ENCODE measurements at places on chromosomes 11 and 22.

DNA sequence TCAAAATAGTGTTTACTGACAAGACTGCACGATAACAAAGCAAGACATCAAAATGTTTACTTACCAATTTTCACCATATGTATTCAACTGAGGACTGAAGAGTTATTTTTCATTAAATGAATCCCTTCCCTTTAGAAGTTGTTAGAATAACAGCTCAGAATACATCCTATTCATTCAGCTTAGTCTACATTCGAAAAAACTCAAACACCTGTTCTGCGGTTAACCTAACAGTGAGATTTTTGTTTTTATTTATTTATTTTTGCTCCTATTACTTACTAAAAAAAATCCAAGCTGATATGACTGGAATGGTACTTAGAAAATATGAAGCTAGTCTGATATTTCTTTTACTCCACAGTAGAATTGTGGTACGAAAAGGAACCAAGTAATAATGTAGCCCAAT lies 10.0 kb downstream of the KCNA4 start:
- no peak for DNase-seq

- no peak for DNase-seq
Measured at GRCh38 chr11:85787809-85788760, 22.9 kb downstream of the SYTL2 start.

DNA sequence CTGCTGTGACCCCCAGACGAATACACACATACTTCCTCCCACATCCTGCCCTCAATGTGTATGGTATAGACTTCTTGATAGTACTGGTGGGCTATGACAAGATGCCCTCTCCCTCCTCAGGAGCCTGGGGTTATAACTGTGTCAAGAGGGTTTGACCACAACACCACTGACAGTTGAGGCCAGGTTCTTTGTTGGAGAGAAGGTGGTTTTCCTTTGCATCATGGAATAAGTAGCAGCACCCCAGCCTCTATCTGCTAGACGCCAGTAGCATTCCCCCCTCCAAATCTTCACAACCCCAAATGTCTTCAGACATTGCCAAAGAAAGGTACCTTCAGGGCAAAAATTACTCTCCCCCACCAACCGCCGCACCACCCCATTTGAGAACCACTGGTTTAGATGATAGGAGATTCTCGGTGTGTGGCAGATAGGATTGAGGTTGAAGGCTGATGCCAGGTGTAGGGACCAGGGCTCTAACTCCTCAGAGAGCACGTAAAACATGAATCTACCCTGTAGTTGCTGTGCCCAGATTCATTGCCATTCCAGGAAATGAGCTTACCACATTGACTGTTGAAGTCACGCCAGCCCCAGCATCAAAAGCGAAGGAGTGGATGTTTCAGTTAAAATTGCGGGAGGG lies 5.5 kb upstream of the MYO18B start:
- DNase-seq, result no peak

DNA sequence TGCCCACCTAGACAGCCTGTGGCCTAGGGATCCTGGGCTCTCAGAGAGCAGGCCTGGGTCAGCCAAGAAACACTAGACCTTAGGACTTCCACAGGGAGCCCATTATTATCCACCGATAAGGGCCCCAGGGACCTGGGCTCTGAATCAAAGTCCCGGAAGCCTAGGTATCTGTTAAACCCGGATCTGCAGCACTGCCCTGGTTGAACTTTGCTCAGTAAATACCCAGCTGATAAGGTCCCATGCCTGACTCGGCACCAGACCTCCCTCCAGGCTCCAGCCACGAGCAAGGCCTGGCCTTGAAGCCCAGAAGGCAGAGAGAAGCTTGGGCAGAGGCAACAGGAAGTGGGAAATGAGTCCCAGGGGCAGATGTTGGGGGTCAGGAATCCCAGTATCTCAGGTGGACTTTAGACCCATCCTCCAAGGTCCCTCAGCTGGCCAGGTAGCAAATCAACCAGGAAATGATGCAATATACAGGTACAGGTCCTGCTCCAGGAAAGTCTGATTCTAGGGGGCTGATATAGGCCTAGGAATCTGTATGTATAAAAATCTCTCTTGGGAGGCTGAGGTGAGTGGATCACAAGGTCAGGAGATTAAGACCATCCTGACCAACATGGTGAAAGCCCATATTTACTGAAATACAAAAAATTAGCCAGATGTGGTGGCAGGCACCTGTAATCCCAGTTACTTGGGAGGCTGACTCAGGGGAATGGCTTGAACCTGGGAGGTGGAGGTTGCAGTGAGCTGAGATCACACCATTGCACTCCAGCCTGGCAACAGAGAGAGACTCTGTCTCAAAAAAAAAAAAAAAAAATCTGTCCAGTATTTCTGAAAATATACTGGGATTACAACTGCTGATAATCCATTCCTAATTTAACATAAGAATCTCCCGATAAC lies 18.7 kb downstream of the POU2AF1 start:
- DNase-seq, result no peak

GRCh38 chr11:132632641-132633124 lies 899.6 kb downstream of the OPCML start:
- no peak for DNase-seq

DNA sequence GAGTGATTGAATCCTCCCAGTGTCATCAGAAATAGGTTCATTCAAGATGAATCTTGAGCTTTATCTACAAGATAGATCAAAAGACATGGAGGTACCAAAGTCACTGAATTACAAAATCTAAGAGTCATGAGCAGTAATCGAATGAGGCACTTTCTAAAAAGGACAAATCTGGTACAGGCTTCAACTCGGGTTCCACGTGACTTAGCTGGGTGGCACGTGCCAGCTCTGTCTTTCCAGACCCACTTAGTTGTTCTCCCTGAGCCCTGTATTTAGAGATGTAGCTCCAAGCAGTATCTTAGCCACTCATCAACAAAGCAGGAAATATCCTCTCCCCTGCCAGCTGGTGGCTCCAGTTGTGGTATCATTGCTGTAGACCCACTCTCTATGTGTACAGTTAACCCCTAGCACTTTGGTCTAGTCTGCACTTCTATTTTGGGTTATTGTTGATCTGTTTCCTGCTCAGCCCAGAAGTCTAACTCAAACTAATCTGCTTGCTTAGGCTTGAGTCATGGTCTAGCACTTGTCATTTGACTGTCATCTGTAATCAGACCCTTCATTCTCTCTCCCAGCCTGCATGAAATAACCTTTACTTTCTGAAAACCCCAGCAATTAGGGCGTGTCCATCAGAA lies 528.7 kb downstream of the ETS1 start:
- no peak for DNase-seq

- peak; percentile 56 for DNase-seq
Measured at GRCh38 chr11:68038718-68039525, at the start of gene TCIRG1. Gene TCIRG1, plus strand, starts transcription at chr11:68039025. Its CDS starts 2,247 bp downstream, at chr11:68041272.

DNA sequence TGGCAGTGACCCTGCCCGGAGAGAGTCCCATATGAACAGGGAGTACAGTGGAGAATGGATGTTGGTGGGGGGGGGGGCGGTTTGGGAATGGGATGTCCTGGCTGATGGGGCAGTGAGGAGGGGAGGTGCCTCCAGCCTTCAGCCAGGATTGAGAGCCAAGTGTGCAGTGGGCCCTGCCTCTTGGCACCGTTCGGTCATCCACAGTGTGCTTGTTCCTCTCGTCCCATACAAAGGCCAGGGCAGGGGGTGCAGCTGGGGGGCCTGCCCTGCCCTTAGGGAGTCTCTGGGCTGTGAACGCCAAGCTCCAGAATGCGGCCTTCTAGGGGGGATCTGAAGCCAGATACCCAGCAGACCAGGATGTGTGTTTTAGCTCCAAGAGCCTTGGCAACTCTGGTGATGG lies 34.0 kb downstream of the KCNC1 start:
- no peak for DNase-seq

GRCh38 chr22:32329202-32329645 lies 28.4 kb upstream of the RFPL3 start:
- DNase-seq, result no peak

- DNase-seq, result no peak
Measured at GRCh38 chr11:130051082-130051481, 18.6 kb upstream of the APLP2 start.

Measured in effector memory CD4-positive, alpha-beta T cell (primary cell).